ENCODE measurements at places on chromosomes 1 and 21.

GRCh38 chr1:32014948-32015273, 1.2 kb downstream of the KHDRBS1 start:
- no peak for DNase-seq

DNA sequence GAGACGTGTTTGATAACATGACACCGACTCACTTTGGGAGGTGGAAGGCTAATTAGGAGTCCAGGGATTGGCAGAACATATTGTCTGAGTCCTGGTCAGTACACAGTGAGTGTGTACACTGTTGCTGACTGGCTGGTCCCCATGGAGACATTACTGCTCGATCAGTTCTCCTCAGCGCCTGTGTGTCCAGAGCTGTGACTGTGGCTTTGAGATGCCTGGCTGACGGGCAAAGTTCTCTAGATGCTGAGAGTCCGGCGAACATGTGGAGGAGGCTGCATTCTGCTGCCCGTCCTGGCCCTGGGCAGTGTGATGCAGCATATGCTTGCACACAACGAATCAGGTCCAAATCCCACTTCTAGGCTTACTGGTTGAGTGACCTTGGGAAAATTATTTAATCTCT, 280.1 kb upstream of the ST6GALNAC5 start:
- no peak for DNase-seq

- DNase-seq = no peak
Measured at GRCh38 chr21:31203431-31204054, 140.5 kb downstream of the TIAM1 start.

DNA sequence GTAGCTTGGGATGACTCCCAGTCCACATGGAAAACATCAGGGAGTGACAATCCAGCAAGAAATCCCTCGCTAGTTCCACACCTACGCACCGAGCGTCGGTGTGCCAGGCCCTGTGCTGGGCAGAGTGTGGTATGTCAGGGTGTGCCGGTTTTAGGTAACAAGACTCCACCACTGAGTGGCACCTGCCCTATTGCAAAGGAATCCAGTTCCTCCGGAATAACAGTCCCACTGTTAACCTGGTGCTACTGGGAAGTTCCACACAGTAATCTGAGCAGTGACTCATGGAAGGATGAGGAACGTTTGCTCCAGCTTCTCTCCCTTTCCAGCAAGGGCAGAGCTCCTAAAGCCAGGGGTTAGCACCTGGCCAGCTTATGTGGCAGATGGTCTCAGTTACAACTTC, 14.3 kb downstream of the RNF207 start:
- no peak for DNase-seq

DNA sequence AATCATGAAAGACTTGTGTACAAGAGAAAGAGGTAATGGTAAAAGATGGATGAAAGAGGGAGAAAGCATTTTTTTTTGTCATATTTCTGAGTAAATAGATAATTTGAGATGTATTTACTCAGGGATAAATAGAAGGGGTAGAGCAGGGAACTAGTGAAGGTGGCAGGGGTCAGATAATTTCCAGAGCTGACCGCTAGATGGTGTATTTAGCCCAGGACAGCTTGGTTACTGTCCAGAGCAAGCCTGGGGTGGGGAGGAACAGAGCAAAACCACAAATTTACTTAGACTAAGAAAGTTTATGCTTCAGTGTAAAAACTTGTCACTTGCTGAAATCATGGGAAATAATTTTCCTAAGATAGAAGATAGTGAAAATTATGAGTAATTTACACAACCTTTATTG, 91.5 kb downstream of the XCL2 start:
- DNase-seq = no peak

DNA sequence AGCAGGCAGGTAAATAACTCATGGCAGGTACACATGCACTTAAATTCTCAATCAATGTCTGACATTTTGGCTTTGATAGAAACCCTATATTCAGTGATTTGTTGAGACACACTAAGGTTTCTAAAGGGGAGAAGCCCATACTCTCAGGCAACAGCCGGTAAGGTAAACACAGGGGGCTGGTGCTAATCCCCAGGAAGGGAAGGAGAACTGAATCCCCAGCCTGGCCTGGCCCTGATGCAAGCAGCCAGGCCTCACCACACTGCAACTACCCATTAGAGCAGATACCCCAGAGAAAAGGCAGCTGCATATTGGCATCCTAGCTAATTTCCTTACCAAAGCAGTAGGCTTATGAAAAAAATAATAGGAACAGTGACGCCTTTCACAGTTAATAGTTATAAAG, 116.5 kb upstream of the LRRC7 start:
- no peak for DNase-seq

DNA sequence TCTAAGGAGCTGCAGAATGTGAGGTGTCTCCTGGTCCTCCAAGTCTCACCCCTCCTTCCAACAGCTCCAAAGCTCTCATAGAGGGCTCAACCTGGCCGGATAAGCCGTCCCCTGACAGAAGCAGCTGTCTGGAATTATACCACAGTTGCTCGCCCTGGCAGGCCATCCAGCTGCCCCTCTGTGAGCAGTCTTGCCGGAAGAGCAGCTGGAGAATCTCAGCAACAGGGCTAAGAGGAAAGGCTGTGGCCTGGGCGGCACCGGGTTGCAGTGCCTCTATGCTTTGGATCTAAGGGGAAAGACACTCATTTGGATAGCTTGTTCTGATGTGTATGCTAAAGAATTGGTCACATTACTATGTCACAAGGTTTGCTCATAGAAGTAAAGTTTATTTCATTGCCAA, 12.4 kb downstream of the TMCC2 start:
- DNase-seq = no peak

DNA sequence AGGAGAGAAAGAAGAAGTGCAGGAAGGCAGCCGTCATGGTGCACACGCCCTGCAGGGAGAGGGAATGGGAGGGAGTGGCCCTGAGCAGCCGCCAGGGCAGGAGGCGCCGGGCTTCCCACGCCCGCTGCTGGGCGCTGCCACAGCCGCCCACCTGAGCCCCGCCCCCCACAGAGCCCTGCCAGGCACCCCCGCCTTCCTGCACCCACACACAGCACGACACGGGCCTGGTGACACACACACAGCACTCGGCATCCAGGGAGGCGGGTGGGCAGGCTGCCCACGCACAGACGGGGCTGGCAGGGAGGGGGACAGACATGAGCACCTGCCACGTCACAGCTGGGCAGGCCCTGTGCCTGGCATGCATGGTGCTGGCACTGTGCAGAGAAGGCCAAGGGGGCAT, 27.5 kb downstream of the ADGRB2 start:
- peak; percentile 43 for DNase-seq

All from Ammon's horn (tissue), 1 donor.